ENCODE measurements at places on chromosomes 12 and 14.

DNA sequence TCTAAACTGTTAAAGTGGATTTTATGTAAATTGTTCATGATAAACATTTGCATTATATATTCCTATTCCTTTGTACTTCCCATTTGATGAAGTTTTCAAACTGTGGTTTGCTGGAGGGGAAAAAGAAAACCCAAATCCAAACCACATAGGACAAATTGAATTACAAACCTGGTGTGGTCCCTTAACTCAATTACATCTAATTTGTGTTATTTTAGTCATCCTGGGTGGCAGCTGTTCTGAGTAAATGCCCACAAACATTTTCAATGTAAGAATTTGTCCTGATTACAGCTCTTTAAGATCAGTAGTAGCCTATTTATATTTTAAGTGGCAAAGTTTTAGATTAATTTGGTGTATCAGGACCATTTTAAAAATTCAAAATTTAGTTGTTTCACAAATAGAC, 153.9 kb downstream of the RAD51B start:
- H3K36me3 ChIP-seq: no peaks in the 10 kb centered on the region
- no peaks in the 10 kb centered on the region for H3K27me3 ChIP-seq
- no peak for DNase-seq
- H3K4me3 ChIP-seq: no peak overlapping the region
- H3K4me1 ChIP-seq: no peaks in the 10 kb centered on the region

GRCh38 chr14:96673706-96674105, 123.5 kb upstream of the VRK1 start:
- DNase-seq: no peak
- no peaks in the 10 kb centered on the region for H3K4me1 ChIP-seq
- no peaks in the 10 kb centered on the region for H3K36me3 ChIP-seq
- H3K4me3 ChIP-seq: no peak overlapping the region

DNA sequence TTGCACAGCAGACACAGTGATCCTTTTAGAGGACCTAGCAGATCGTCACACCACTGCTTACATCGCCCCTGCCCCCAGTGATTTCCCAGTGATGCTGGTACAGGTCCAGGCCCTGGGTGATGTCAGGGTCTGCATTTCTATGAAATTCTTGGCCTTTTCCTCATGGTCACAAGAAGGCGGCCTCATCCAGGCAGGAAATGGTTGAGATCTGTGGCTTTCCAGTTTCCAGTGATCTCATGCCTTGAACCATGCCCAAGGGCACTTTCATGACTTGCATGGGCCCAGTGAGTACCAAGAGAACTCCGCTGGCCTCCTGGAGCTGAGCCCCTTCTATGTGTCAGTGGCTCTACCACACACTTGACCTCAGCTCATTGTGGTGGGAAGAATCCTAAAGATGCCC, 41.9 kb upstream of the BDKRB2 start:
- H3K27ac ChIP-seq: no peak overlapping the region
- no peak overlapping the region for H3K4me3 ChIP-seq
- H3K4me1 ChIP-seq: no peaks in the 10 kb centered on the region

DNA sequence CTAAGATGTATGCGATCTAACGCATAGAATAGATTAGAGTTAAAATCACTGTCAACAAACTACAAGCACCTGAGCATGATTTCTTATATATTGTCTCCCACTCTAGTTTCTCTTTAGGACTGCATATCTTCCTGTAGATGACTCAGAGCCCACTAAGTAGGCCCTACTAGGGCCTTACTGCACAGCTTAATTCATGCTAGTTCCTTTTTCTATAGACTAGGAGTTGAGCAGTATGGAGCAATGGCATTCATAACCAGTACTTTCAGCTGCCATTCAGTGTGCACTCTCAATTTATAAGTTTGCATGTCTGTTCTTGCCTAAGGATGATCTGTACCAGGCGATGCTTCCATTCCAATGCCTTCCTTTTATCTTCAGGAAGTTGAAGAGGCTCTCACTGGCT, 103.5 kb downstream of the METTL25 start:
- no peak overlapping the region for H3K27ac ChIP-seq
- no peaks in the 10 kb centered on the region for H3K27me3 ChIP-seq
- no peak for DNase-seq
- no peak overlapping the region for H3K4me3 ChIP-seq

GRCh38 chr14:74048281-74048680, 29.1 kb downstream of the BBOF1 start:
- no peaks in the 10 kb centered on the region for H3K4me1 ChIP-seq
- no peaks in the 10 kb centered on the region for H3K36me3 ChIP-seq
- no peak overlapping the region for H3K4me3 ChIP-seq

DNA sequence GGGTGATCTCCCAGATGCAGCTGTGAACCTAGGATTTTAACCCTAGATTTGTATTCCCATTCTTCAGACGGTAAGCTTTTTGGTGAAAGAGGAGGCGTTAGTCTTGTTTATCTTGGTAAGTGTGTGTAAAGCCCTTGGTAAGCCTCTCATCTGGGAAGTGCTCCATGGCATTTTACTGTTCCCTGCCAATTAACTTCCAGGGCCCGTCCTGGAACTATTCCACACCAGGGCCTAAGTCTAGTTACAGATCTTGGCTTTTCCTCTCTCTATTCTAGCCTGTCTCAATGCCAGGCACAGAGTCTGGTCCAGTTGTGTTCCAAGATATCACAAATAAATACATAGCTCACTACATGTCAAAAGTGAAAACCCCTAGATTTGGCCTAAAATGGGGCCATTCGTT, 42.4 kb downstream of the YEATS4 start:
- H3K4me1 ChIP-seq: no peaks in the 10 kb centered on the region
- no peaks in the 10 kb centered on the region for H3K36me3 ChIP-seq
- H3K4me3 ChIP-seq: no peak overlapping the region
- no peaks in the 10 kb centered on the region for H3K27me3 ChIP-seq
- H3K27ac ChIP-seq: no peak overlapping the region

DNA sequence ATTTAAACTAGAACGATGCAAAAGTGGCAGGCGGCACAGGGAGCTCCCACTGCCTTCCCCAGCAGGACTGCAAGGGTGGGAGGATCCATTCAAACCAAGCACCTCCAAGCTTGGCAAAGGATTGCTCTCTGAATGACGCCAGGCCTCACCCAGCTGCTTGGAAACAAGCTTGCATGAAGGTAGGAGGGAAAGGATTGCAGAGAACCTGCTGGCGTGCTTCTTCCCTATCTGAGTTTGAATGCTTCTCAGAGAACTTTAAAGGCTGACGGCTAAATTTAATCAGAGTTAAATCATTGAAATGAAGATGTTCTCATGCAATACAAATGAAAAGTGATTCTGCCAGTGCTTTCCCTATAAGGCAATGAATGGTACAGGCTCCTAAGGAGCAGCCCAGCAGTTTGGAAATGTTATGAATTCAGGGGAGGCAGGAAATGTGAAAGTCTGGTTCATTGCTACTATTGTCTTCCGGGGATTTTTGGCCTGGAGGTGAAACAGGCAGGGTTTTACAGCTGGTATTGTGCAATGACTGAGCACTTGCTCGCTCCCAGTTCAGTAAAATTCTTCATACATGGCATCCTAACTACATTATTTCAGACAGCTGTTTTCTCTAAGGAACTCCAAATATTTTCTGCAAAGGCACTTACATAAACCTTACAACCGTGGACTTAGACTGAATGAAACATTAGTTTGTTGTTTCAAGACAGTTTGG, 31.9 kb upstream of the DUSP6 start:
- no peaks in the 10 kb centered on the region for H3K27me3 ChIP-seq
- no peak overlapping the region for H3K4me3 ChIP-seq
- no peak overlapping the region for H3K27ac ChIP-seq

DNA sequence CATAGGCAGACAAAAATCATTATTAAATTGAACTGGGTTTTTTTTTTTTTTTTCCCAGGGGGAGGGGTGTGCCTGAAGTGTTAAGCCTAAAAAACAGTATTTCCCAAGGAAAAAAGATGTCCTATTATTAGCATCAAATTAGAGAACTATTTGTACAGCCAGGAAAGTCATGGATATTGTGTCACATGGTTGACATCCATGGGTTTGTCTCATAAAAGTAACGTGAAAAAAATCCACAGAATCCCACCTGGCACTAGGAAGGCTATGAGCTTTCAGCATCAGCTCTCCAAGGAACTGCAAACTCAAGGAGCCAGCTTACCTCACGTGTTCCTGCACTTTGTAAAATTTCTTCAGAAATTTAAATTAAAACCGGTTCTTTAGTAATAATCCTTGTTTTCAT, 69.1 kb upstream of the EGLN3 start:
- no peaks in the 10 kb centered on the region for H3K36me3 ChIP-seq
- H3K4me3 ChIP-seq: no peak overlapping the region
- H3K4me1 ChIP-seq: peaks cover 4% of the 10 kb centered on the region
